Activated CD4-positive, alpha-beta T cell treated with anti-CD3 and anti-CD28 coated beads for 24 hours (primary cell): ENCODE measurements at places on chromosomes 3 and 15.

DNA sequence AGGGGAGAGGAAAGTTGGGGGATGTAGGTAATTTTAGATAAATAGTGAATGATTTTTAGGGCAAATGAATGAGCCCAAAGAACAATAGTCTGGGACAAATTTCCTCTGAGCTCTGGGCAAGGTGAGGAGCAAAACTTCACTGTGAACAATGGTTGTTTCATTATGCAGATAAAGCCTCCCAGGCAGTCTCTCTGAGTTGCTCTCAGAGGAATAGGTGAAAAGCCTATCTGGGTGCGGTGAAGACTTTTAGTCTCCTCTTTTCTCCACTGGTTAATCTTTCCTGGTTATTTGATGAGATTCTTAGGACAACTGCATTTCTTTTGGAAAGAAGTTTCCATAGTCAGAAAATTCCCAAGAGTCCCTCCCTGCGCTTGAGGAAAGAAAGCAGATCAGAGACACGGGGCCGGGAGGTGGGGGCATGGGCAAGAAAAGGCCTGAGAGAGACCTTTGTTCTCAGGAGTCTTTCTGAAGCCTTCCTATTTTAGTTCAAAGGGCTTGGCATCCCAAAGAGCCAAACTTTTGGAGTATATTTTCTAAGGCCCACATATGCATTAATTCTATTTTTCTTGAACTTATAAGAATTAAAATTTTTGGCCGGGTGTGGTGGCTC lies 353.6 kb upstream of the SLCO3A1 start:
- DNase-seq: no peak

DNA sequence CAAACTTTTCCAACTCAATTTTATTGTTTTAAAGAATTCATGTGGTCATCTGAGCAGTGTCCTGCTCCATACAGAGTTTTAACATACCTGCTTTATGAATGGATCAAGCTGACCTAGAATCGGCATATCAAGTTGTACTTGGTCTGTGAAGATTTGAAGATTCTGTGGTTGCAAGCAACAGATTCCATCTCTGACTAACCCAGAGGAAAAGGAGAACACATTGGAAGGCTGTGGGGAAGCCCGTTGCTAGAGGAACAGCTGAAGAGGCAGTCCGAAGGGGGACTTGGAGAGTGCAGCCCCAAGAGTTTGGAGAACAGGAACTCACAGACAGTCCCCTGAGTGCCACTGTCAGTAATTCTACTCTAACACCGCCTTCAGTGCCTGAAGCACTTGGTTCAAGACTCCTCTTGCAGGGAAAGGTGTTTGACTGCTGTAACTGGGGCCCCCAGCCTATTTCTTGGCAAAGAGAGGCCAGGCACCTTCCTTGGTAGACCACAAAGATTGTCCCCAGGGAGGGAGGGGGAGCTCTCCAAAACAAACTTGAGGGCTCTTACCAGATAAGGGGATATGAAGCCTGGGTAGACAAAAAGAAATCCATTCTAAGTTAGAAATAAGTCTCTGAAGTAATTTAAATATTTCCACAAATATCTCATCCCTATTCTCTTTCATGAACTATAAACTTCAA lies 88.8 kb downstream of the LARS2 start:
- no peak for DNase-seq

DNA sequence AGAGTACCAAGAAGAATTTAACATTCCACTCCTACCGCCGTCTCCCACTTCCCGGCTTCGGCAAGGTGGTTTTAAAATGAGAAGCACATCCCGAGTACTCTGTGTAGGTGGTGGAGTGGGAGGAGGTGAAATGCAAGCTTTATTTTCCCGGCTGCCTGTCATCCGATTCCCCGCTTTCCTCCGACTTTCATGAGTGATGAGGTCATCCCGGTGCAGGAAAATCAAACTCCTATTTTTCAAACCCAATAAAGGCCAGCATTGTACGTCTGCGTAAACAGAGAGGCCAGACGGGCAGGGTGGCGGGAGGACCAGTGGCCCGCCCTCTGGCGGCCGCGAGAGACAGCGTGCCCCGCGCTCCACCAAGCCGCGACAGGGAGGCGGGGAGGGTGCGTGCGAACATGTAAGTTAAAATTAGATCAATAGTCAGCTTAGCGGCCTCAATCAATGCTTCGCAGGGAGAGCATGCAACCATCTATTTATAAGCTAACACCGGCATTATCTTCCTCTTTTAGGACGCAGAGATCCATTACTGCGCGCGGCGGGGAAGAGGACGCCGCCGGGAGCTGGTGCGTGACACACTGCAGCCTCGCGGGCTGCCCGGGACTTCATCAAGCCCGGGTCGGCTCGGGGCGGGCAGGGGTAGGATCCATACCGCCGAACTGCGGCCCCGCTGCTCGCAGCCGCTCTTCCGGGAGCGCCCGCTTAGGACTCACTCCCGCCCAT lies 163.3 kb downstream of the CD47 start:
- peak; percentile 60 for DNase-seq

- no peak for DNase-seq
Observed at GRCh38 chr3:98961161-98962155, 60.0 kb upstream of the DCBLD2 start.

GRCh38 chr15:78878356-78878755 lies 5.7 kb downstream of the MORF4L1 start:
- no peak for DNase-seq

DNA sequence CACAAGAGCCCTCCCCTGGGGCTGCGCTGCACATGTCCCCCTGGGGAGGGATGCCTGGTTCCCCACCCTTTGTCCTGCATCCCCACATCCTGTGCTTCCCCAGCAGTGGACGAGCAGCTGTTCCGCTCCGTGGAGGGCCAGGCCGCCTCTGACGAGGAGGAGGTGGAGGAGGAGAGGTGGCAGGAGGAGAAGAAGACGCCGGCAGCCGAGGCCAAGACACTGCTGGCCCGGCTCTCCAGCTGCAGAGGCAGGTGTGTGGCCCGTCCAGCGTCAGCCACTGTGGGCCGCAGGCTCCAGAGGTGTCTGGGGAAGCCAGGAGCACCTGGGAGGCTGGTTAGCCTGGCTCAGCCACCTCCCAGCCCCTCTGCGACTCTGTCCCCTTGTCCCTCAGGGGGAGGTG lies 27.9 kb upstream of the GP9 start:
- no peak for DNase-seq

DNA sequence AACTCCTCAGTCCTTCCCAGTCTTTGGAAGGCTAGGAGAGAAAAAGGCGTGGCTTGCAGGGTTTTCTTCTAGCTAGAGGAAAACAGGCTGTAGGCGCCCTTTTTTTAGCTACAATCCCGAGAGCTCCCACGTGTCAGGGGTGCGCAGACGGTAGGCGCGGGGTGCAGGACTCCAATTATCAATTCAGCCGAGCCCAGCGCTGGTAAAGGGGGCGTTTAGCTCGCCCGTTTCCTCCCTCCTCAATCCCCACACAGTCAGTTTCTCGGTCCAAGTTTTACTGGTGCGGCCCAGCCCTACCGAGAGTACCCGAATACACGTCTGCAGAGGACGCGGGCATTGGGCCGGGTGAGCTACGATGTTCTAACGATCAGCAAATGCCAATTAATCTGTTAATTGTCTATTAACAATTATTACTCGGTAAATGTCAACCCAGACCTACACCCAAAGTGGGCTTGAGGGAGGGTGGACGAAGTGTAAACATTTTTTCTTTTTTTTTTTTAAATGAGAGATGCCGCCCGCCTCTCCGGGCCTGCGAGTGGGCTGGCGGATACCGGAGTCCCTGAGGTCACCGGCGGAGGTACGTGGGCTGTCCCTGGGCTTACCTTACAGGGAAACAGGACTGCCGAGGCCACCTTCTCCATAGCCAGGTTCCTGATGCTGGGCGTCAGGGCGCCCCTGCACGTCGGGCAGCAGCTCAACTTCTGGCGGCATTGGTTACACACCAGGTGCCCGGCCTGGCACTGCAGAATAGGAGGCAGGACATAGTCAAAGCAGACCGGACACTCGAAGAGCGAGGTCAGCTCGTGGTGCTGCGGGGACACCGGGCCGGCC lies 923 bp downstream of the SIAH2 start:
- DNase-seq: no peak
